ENCODE measurements at places on chromosomes 12 and 14.

- DNase-seq = no peak
These were observed 106.4 kb downstream of the EPS8 start for GRCh38 chr12:15682826-15683225.

- DNase-seq = no peak
These were observed 420.7 kb downstream of the NPAS3 start for GRCh38 chr14:33359288-33359881.

GRCh38 chr14:70730393-70730792 is 78.9 kb downstream of the MAP3K9 start:
- DNase-seq = no peak

GRCh38 chr14:79093531-79093930 is 923.4 kb downstream of the NRXN3 start:
- DNase-seq = no peak

DNA sequence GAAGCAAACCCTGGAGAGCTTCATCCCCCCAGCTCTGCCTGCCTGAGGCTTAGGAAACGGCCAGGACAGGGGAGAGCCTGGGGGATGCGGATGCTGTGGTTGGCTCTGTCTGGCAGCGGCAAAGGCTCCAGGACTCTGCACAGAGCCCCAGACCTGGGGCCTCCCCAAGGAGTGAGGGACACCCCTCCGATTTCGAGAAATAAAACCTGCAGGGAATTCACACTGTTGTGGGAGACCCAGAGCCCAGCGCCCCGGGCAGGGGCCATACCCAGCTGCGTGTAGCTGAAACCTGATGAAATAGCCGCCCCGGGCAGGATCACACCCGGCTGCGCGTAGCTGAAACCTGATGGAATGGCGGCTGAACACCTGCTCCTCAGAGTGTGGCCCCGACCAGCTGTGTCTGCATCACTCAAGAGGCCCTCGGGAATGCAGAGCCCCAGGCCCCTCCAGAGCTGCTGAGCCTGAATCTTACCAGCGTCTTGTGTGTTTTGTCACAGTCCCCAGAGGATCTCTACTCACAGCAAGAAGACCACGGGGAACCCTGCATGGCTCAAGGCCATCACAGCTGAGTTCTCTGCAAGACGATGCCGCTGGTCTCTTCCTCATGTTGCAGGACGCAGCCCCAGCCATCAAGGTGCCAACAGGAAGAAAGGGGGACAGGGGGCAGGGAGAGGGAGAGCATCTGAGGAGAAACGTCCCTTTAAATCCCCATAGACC is 46.5 kb upstream of the GALNT9 start:
- DNase-seq = no peak

DNA sequence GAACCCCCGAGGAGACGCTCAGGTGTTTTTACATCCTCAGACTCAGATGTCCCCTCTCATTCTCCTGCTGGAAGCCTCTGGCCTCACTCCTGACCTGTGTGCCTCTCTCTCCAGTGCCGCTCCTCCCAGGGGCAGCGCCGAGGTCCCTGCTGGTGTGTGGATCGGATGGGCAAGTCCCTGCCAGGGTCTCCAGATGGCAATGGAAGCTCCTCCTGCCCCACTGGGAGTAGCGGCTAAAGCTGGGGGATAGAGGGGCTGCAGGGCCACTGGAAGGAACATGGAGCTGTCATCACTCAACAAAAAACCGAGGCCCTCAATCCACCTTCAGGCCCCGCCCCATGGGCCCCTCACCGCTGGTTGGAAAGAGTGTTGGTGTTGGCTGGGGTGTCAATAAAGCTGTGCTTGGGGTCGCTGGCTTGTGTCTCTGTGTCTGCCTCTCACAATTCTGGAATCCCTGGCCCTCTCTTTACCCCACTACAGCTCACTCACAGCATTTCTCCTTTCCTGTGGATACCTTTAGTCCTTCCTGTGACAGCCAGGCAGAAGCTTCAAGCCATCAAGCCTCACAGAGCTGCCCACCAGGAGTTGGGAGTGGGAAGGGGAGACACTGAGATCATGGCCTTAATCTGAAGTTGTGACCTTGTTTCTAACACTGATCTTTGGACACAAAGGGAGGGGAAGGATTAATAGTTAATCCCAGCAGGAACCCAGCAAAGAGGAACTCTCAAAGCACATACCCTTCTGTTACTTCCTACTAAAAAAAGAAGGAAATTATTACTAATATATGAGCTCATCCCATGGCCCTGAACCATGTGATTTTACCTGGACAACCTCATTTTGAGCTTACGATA is 1.1 kb upstream of the SOAT2 start:
- no peak for DNase-seq

GRCh38 chr12:53775478-53776145 is 23.8 kb upstream of the CISTR start:
- DNase-seq = no peak

DNA sequence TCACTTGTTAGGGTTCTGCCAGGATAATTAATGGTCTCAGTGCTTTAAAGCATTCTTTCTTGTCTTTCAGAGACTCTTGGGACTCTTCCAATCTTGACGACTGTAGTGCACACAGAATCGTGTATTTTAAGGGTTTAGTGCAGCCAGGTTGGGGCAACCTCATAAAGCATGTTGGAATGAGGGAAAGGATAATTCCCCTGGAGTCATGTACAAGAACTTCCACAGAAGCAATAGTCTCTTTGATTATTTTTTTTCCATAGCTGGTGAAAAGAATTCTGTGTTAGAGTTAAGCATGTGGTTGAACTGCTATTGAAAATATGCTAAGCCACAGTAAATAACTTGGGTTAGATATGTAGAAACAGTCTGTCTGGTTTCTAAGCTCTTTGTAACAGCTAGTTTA is 246.8 kb upstream of the DAAM1 start:
- DNase-seq = no peak

Data from T-cell (primary cell).